HCEC 1CT (cell line): ENCODE measurements at places on chromosomes 16 and 17.

DNA sequence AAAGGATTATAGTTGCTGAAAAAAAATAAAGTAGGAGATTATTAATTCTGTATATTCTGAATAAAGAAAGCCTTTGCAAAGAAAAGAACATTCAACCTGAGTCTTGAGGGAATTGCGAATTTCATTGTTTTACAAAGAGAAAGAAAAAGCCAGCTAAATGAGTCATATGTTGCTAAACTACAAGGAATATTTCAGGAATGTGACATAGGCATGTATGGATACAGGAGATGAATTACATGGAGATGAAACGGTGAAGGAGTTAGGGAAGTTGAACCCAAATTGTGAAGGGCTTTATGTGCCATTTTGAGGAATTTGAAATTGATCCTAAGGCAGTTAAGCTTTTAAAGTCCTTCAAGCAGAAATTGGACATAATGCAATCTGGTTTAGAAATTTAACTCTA, 177.3 kb upstream of the RBL2 start:
- peak; percentile 77 for DNase-seq

DNA sequence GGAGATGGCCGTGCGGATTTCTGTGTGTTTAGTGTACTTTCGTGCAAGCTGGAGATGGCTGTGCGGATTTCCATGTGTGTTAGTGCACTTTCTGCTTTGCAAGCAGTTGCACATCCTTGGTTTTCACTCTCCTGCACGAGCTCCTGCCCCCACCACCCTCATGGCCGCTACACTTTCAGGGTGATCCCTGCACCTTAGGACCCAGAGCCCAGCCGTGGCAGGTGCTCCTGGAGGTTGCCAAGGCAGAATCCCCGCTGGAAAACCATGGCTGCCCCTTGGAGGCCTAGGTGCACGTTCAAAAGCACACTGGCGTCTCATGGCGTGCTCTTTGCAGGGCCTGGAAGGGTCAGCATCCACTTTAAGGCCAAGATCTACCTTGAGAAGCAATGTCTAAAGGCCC, 311.0 kb upstream of the TNRC6C start:
- DNase-seq: no peak

DNA sequence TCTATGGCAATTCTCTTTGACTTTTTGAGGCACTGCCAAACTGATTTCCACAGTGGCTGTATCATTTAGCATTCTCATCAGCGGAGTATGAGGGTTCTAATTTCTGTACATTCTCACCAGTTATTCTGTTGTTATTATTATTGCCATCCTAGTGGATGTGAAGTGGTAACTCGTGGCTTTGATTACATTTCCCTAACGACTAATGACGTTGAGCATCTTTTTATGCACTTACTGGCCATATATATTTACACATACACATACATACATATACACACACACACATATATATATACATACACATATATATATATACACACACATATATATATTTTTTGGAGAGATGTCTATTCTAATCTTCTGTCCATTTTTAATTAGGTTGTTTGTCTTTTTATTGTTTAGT, 3.7 kb upstream of the MLYCD start:
- DNase-seq: no peak

DNA sequence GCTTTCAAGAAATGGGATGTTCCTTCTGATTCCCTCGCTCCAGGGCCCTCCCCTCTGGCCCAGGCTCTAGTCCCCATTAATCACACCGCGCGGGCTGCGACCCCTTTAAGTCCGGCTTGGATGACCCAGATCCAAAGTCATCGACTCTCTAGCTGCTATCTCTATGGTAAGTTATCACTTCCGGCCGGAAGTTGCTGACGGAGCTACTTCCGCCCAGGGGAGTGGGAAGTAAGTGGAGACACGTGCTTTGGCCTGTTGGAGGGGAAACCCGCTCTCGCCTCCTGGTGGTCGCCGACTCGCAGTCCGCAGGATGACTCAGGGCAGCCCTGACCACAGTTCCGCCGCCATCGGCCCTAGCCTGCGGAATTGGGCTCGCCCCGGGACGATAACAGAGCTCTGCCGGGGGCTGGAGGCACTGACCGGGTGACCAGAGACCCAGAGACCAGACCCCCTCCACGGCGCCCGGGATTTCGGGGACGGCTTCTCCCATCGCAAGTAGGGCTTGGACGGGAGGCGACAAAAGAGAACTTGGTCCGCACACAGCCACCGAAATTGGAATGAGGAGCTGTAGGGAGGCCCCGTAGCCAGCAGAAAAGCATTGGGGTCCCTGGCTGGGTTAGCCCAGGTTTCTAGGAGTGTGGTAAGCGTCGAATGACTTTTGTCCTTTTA, 52.2 kb upstream of the SEC14L1 start:
- peak; percentile 98 for DNase-seq

GRCh38 chr17:82655523-82655922, 7.3 kb upstream of the WDR45B start:
- DNase-seq: no peak

GRCh38 chr16:12086822-12087221, 110.3 kb downstream of the SNX29 start:
- no peak for DNase-seq

- DNase-seq: peak; percentile 5
Observed at GRCh38 chr16:65833171-65833871, 533.2 kb upstream of the CDH5 start.

DNA sequence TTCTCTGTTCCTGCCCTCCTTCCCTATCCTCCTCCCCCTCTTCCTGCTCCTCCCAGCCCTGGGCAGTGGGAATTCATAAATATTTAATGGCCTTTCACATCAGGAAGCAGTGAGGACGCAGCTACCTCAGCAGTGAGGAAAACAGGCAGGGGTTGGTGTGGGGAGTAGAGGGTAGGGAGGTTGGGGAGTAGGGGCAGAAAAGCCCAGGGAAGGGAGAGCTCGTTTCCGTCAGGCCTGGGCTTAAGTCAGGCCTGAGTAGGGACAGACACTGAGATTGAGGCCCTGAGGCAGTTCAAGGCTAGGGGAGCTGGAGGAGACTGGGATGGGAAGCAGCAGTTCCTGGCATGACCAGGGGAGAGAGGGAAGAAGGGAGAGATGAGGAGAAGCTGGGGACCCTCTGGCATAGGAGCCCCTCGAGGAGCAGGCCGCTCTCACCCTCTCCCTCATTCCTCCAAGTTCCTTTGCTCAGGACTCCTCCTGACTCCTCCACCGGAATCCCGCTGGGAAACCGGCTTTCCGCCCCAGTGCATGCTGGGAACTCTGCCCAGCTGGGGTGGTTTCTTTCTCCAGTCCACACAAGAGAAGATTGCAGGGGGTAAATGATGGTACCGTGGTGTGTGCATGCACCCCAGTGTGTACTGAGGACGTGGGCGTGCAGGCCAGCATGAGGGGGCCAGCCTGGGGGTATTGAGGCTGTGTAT, 6.2 kb downstream of the SAMD14 start:
- no peak for DNase-seq

DNA sequence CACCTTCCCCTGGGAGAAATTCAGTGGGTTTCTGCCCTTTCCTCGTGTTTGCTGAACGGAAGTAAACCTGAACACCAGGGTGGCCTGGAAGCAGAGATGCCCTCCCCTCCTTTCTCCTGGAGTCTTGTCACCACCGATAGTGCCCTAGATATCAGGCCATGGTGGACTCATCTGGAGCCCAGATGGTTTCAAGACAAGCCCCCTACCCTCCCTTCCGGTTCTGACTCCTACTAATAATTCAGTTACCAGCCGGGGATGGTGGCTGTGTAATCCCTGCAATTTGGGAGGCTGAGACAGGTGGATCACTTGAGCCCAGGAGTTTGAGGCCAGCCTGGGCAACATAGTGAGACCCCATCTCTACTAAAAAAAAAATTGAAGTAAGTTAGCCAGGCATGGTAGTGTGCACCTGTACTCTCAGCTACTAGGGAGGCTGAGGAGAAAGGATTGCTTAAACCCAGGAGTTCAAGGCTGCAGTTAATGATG, 2.4 kb downstream of the ZNF469 start:
- DNase-seq: no peak

DNA sequence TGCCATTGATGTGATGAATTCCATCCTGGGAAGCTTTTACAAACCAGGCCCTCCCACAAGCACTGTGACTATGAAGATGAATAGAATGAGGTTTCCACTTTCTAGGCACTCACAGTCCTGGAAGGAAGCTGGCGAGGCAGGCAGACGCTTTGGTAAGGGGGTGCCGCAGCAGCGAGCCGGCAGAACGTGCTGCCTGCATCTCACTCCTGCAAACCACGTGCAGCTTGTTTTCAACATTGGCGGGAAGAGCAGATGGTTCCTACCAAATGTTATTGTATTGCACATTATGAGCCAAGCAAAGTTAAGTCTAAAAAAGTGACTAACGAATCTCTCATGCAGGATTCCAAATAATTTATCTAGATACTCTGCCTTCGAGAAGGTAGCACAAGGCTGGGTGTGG, 3.7 kb upstream of the DNAI2 start:
- DNase-seq: no peak

DNA sequence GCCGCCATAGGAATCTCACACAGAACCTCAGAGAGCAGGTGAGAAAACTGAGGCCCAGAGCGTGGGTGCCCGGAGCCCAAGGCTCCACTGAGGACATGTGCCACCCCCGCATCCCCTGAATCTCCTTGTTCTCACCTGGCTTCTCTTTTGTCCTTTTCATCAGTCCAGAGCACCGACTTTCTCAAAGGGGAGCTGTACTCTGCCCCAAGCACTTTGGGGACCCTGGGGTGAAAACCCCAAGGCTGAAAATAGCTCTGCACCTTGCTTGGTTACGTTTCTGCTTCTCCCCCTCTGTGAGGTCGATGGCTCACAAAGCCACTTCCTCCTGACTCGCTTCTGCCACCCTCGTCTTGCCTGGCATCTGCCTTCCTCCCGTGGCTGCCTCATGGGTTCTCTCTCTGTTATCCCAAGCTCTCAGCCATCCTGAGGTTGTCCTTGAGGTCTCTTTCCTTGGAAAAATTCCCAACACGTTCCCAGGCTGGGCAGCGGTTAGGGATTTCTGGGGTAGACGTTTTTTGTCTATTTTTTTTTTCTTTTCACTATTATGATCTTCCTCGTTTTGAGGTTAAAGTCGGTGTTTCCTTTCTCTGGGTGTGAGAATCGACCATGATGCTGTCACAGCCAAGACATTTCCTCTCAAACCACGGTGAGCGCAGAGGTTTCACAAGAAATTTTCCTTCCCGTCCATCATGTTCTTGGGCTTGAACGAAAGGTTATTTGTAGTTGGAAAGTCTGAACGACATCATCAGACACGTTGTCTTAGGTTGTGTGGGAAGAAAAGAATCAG, 37.2 kb downstream of the IRF8 start:
- no peak for DNase-seq

GRCh38 chr17:47713980-47714700, 18.9 kb upstream of the TBX21 start:
- DNase-seq: no peak

DNA sequence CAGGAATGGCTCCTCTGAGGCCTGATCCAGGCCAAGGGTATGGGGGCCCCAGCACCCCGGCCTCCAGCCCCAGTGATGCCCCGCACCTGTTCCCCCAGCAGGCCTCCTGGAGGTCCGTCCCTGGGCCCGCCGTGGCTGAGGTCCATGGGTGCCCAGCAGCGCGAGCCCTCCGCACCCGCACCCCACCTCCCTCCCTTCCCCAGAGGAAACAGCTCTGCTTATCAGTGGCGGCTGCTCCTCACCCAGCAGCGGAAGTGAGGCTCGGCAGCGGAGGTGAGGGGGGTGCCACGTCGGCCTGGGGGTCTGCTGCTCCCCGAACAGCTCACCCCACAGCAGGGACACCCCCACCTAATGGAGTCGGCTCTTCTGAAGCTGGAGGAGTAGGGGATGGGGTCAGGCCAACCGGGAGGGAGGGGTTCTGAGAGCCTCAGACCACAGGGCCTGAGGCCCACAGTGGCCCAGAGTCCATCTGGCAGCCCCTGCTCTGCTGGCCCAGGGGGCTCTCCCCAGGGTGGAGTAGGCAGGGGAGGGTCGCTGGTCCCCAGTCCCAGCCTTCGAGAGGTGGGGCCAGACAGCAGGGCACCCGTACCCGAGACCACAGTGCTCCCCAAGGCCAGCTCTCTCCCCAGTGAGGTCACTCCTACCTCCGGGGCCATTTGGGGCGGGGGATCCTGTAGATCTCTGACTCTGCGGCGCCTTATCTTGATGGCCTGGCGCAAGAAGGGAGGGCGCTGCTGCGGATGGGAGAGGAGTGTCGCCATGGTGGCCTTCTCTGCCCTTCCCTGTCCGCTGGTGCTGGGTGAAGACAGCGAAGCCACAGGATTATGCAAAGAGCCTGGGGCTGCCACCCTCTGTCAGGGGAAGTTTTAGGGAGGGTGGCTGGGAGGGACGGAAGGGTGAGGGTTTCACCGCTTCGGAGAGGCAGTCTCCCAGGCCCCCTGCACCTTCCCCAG, at the start of gene UNC13D:
Gene UNC13D, minus strand, starts transcription at position 828 of the 953 bp plus-strand sequence. Its CDS starts 67 bp downstream, at position 761.
- no peak for DNase-seq

DNA sequence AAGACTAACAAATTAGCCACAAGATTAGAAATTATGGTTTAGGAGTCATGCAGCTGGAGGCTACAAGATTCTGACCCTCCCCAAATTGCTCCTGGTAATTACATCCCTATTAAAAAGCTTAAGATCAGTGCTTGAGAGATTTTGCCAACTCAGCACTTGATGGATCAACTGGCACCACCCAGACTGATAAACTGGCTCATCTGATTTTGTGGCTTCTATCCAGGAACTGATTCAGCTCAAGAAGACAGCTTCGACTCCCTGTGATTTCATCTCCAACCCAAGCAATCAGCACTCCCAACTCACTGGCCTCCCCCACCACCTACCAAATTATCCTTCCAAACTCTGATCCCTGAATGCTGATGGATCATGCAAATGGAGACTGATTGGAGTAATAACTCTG, 94.8 kb downstream of the TNFRSF13B start:
- no peak for DNase-seq

- DNase-seq: no peak
Observed at GRCh38 chr16:87076331-87076949, 240.8 kb downstream of the C16orf95 start.

GRCh38 chr16:83912519-83913244, 13.8 kb downstream of the MLYCD start:
- no peak for DNase-seq

GRCh38 chr16:85555719-85556455, 57.2 kb upstream of the GSE1 start:
- peak; percentile 15 for DNase-seq

GRCh38 chr17:57555636-57556175, 189.4 kb downstream of the CCDC182 start:
- DNase-seq: no peak

DNA sequence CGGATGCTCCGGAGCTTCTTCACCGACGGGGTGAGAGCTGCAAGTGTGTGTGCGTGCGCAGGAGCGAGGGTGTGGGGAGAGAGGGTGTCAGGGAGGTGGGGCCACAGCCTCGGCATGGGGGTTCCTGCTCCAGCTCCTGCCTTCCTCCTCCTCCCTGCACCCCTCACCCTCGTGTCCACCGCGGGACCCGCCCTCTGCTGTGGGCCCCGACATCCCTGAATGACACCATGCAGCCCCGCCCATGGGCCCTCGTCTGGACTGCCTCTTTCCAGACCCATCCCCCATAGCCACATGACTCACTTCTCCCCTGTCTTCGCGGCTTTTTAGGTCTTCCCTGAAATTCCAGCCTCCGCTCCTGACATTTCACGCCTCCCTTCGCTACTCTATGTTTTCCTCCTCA, 41.6 kb downstream of the ARHGAP23 start:
- peak; percentile 74 for DNase-seq
